ENCODE measurements at places on chromosomes 4 and X.

- no peak for DNase-seq
Measured at GRCh38 chrX:11724122-11725017, 33.7 kb upstream of the MSL3 start.

DNA sequence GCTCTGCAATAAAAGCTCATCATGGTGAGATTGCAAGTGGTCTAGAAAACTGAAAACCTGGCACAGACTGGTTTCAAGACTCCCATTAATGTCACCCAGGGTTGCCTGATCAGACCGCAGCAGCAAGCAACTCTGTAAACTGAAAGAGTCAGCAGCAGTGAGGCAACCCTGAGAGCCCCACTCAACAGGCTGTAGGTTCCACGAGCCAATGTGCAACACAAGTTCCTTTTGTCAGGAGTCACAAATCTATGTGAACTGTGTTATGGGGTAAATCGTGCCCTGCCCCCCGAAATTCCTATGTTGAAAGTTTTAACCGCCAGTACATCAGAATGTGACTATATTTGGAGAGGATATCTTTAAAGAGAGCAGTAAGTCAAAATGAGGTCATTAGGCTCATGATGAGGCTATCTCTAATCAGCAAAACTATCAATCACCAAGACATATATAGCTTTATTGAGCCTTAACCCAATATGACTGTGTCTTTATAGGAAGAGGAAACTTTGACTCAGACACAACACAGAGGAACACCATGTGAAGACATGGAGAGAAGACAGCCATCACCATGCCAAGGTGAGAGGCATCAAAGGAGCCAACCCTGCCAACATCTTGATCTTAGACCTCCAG is 94.0 kb downstream of the FBXO8 start:
- no peak for DNase-seq

DNA sequence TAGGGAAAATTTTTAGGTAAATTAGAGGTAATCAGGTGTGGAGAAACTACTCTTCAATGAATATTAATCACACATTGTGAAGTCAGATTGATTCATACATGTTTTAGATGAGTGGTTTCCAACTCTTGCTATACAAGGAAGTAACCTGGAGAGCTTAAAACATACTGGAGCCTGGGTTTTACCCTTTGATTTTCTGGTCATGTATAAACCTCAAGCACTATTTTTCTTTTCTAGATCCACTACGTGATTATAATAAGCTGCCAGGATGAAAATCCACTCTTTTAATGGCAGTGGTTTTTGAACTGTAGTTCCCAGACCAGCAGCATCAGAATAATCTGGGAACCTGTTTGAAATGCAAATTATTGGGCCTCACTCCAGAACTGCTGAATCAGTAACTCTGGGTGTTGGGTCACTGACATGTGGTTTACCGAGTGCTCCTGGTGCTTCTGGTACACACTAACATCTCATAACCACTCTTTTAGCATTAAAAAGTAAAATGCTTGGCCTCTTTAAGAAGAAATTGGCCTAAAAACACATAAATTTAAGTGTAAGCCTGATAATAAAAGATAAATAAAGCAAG is 63.4 kb downstream of the DCAF12L1 start:
- DNase-seq: no peak

DNA sequence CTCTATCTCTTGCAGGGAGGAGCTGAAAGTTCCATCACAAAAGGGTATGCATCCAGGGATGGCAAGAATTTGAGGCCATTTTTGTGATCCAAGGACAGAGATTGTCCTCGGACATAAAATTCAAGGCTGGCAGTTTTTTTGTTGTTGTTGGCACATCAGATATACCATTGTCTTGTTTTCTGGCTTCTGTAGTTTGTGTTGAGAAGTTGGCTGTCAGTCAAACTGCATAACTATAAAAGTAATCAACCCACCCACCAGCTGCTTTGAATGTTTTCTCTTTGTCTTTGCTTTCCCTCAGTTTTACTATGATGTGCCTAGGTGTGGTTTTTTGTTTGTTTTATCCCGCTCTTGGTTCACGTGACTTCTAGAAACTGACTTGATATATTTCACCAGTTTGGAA is 21.6 kb upstream of the PDZD4 start:
- no peak for DNase-seq

- no peak for DNase-seq
Measured at GRCh38 chrX:47235691-47236103, 2.9 kb downstream of the USP11 start.

- DNase-seq: no peak
Measured at GRCh38 chr4:1192091-1192492, 19.7 kb upstream of the SPON2 start.

- DNase-seq: peak; percentile 13
Measured at GRCh38 chrX:10110984-10111363, 45.8 kb upstream of the CLCN4 start.

DNA sequence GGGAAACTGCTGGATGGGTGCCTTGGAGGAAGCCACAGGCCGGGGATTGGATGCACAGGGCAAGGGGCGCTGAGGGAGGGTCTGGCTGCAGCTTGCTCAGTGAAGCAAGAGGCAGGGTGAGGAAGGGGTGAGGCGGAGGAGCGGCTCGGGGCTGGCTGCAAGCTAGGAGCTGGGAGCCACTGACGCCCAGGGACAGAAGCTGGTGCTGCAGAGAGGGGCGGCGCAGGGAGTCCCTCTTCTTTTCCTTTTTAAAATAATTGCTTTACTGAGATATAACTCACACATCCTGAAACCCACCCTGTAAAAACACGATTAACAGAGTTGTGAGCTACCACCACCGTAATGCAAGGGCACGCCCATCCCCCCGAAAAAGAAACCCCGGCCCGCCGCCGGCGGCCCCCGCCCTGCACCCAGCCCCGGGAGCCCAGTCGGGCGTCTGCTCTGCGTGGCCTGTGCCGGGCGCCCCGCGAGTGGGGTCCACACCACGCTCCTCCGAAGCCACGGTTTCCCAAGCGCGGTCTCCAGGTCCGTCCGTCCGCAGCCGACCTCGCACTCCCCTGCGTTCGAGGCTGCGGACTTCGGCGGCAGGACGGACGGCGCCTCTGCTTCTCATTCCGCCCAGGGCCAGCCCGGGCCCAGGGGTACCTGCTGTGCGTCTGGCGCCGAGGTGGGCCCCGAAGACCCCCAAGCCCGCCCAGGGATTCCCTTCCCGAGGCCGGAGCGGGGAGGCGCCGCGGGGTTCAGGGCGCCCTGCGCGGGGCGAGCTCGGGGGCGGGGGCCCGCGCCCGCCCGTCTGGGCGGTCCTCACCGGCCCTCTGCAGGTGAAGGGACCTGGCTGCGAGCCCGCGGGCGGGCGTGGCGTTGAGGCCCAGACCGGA is 866 bp upstream of the UVSSA start:
- DNase-seq: peak; percentile 21

GRCh38 chr4:107363125-107363524 is 327.0 kb upstream of the DKK2 start:
- no peak for DNase-seq

DNA sequence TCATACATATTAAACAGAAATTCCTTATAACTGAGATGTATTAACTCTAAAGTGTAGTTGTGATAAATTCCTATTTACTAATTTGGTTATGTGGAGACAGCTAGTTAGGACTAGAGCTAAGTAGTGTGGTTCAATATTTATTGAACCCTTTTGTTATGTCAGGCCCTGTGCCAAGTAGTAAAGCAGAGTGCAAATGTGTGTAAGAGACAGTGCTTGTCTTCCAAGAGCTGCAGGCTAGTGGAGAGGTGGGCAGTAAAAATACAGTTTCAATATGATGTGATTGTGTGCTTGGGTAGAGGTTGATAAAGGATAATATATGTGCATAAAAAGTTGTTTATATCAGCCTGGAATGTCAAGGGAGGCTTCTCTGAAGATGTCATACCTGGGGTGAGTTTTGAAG is 80.0 kb downstream of the TBC1D19 start:
- no peak for DNase-seq

- DNase-seq: no peak
Measured at GRCh38 chrX:138875472-138875871, 164.0 kb upstream of the FGF13 start.

DNA sequence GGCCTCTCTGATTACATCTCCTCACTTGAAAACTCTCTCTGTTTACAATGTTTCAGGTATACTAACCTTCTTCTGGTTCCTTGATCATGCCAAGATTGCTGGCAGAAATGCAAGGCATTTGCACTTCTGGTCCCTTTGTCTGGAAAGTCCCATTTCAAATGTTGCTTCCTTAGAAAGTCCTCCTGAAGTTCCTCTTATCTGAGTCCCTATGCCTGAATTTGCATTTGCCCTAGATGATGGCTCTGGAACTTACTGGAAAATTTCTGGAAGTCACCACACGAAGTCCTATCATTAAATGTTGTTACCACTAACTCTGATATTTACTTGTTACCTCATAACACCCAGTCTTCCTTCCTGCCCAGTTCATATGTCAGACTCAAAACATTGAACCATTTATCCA is 176.4 kb downstream of the EFHC2 start:
- no peak for DNase-seq

DNA sequence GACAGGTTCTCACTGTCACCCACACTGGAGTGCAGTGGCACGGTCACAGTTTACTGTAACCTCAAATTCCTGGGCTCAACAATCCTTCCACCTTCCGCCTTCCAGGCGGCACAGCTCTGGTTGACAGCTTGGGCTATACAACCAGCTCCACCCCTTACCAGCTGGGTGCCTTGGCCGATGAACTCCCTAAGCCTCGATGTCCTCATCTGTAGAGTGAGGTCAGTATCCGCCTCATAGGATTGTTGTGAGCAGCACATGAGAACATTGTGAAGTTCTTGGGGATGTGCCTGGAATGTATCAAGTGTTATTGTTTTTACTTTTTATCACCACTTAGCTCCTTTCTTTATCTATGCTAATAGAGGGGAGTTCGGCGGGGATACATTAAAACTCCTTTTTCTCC is 23.3 kb downstream of the UCHL1 start:
- DNase-seq: no peak

- no peak for DNase-seq
Measured at GRCh38 chrX:46903458-46904242, 8.6 kb upstream of the JADE3 start.

- DNase-seq: peak; percentile 50
Measured at GRCh38 chr4:4334798-4335520, 44.9 kb downstream of the ZBTB49 start.

DNA sequence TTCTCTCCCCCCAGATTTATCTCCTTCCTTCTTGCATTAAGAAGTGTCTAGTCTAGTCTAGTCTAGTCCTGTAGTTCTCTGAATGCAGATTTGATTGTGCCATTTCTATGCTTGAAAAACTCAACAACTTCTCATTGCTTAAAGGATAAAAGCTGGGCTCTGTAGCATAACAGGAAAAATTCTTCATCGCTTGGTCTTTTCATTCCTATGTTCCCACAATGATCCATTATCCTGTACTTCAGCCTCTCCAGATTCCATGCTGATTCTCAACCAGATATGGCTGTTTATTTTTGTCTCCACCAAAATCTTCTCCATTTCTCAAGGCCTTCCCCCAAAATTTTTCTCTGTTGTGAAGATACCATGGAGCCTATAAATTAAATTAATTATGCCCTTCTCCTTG is 102.9 kb upstream of the STIM2 start:
- no peak for DNase-seq

- no peak for DNase-seq
Measured at GRCh38 chr4:175536852-175537453, 275.1 kb downstream of the GPM6A start.

DNA sequence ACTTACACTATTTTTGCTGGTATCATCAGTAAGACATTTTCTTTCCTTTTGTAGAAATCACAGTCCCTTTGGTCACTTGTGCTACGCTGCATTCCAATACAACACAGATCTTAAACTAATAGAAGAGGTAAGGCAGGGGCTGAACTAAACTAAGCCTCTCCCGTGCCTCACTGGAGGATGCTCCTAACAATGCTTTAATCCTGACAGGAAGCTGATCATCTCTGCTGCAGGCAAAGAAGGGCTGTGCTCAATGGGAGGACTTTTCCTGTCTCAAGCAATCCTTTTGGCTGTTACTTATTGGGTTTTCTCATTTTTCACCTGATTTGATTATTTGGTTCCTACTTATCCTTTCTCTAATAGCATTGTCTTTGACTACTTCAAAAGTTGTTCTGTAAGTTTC is 583.1 kb downstream of the INPP4B start:
- no peak for DNase-seq

DNA sequence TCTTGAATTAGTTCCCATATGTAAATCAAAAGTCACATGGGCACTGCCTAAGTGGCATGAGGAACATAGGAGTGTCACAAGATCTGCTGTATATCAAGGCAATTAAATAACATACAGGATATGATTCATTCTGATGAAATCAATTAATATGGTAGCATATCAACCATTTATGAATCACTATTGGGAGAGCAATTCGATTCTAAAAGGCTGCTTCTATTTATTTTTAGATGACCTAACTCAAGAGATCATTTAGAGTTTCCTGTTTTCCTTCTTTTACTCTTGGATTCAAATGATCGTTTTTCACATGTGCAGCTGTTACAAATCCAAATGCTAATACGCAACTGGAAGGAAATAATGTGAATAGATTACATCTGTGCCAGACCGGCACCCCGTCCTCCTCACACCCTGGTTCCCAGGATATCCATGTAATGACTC is 81.9 kb downstream of the HCCS start:
- DNase-seq: no peak

DNA sequence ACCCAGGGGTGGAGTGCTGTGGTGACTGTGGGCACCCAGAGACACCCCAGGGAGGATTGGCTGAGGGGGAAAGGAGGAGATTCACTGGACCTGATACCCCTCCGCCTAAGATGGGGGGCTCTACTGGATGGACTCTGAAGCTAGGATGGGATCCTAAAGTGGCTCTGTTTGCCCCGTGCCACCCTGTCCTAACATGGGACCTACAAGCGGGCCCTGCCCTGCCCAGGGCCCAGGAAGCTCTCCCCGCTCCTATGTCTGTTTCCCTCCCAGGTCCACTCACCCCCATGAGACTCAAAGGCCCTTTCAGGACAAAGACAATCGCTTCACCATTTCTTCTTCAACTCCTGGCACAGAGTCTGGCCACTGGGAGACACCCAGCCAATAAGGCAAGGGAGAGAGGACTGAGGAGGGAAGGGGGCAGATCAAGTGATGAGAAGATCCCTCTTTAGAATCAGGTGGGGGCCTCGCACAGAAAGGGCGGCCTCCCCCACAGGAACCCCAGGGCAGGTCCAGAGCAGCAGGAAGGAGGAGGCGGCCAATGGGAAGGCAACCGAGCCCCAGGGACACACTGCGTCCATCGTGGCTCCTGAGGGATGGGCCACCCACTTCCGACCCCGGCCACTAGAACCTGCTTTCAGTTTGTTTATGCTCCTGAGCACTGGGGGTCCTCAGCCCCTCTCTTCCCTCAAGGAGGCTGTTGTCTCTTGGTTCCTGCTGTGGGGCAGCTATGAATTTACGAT is 155.4 kb downstream of the AFAP1 start:
- no peak for DNase-seq

DNA sequence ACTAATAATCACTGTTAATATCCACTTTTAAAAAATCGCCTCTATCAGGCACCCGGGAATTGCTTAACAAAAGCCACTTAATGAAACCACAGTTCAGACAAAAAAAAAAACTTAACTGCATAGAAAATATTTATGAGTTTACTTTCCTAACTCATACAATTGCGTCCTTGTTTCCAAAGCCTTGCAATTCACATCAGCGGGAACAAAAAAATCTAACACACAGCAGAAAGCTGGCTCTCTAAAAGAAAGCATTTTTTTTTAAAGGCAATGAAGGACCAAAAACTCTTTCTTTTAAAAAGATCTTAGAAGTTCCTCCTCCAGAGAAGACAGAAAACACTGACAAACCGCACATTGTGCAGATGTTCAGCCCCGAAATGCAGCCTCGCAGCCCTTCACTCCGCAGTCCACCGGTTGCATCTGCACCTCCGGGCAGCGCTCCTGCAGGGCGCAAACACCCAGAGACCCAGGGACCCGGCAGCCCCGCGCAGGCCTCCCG is 812 bp downstream of the FAT1 start:
- DNase-seq: no peak

All from stimulated activated CD4-positive, alpha-beta T cell treated with anti-CD3 and anti-CD28 coated beads, Interleukin-1b, Interleukin-23, amount 100 ng/mL, for 1 hour (primary cell).